ENCODE measurements at places on chromosomes 2 and 18. TPM values are rescaled to one million over a fixed set of nuclear protein-coding genes. Genes with fewer than 3 reads are reported as not detected.

The STPG4 gene
- total RNA-seq = not detected

The C2orf68 gene
- 16.1 TPM for total RNA-seq

The DOK6 gene
- 1.4 TPM for total RNA-seq

The SERPINB8 gene
- 13.5 TPM for total RNA-seq

DNA sequence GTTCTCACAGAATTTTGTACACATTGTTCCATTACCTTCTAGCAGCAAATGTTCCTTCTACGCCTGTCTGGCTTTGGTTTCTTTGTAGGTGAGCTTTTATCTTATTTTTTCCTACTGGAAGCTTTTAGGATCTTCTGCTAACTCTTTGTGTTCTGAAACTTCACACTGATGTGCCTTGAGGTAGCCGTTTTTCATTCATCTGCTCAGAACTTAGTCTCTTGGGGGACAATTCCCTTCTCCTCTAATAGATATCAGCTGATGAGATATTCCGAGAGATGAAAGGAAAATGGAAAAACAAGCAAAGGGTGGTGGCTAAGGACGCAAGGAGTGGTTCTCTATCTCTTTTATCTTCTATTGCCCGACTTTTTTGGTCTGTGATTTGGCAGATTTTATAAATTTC is 27.8 kb upstream of the LPIN1 start:
- no peaks in the 10 kb centered on the region for H3K27me3 ChIP-seq
- no peak overlapping the region for H3K27ac ChIP-seq
- no peak overlapping the region for H3K4me3 ChIP-seq
- no peaks in the 10 kb centered on the region for H3K4me1 ChIP-seq

DNA sequence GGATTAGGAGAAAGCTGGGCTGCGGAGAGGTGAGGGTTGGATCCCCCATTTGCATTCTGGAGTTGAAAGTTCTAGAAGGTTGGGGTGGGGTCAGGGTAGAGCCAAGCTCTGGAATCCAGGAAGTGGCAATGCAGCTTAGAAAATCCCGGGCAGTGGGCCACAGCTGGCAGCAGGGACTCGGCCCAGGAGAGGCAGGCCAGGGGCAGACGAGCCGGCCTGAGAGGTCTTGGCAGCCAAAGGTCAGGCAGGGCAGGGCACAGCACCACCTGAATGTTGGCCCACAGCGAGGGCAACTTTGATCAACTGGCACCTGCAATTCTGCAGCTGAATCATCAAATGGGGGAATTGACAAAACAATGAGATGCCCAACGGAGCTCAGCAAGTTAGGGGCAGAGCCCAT is 139.2 kb downstream of the INHBB start:
- H3K4me1 ChIP-seq = no peaks in the 10 kb centered on the region
- no peak for DNase-seq
- H3K4me3 ChIP-seq = no peak overlapping the region
- H3K27me3 ChIP-seq = no peaks in the 10 kb centered on the region
- H3K36me3 ChIP-seq = no peaks in the 10 kb centered on the region

DNA sequence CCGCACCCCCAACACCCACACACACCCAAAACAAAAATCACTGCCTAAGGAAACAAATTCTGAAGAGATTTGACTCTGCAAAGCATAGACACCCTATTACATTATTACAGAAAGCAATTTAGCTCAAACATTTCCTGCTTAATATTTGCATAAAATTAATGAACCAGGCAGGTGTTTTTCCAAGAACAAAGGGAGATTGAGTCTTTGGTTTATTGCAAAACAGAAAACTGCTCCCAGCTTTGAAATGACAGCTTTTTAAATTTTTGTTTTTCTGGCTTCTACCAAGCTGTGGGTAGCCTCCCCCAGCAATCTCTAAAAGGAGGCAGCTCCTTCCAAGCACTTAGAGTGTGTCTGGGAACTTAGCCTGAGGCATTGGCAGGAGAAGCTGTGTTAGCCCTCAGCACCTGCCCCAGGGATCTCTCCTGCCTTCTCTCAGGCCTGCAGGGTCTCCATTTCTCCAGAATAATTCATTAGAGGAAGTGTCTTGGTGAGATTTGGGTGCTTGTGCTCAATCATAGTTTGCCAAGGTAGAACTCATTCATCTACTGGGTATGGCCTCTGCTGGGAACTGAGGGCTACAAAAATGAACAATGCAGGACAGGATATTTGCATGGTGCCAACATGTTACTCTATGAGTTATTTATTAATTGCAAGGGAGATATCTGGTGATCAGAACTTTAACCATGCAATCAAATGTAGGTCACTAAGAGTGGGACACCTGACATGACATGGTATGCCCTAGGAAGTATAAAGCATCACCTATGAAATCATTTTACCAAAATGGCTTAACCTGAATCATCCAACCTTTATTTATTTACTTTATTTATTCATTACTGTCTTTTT is 58.7 kb downstream of the B3GNT2 start:
- no peak overlapping the region for H3K4me3 ChIP-seq
- H3K27me3 ChIP-seq = no peaks in the 10 kb centered on the region
- H3K4me1 ChIP-seq = no peaks in the 10 kb centered on the region
- peak overlapping the region; percentile 43 for H3K27ac ChIP-seq

GRCh38 chr2:137173463-137173862 is 408.1 kb downstream of the THSD7B start:
- H3K4me1 ChIP-seq = no peaks in the 10 kb centered on the region
- no peaks in the 10 kb centered on the region for H3K36me3 ChIP-seq
- no peak for DNase-seq
- no peaks in the 10 kb centered on the region for H3K27me3 ChIP-seq
- no peak overlapping the region for H3K4me3 ChIP-seq
- H3K27ac ChIP-seq = no peak overlapping the region

GRCh38 chr2:224584111-224584784 is 915 bp downstream of the CUL3 start:
- peaks cover 7% of the 10 kb centered on the region for H3K4me1 ChIP-seq
- H3K36me3 ChIP-seq = no peaks in the 10 kb centered on the region
- peak overlapping the region; percentile 81 for H3K4me3 ChIP-seq
- peak overlapping the region; percentile 98 for H3K27ac ChIP-seq
- H3K27me3 ChIP-seq = no peaks in the 10 kb centered on the region

DNA sequence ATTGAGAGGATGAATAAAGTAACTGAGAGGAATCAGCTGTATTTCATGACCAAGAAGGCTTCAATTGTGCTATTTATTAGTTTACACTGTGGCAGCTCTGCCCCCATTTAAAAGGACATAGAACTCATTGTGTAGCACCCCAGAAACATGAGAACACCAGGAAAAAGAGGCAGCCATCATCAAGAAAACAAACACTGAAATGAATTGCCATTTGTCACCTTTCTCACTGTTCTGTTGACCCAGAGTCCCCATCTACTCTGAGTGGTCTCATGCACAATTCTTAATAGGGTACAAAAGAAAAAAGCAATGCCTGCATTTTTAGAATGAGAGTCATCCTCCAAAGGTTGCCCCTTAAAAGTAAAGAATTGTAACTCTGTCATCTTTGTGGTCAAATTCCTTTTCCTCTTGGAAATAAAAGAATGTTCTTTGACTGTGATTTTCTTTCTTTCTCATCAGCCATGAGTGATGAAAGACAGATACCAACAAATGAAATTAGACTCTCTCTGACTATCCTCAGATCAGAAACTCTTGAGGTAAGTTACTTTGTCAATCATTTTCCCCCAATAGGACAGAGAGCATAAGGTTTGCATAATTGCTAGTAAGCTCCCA is 1941.9 kb upstream of the PIK3C3 start:
- H3K27ac ChIP-seq = no peak overlapping the region
- no peaks in the 10 kb centered on the region for H3K36me3 ChIP-seq
- no peaks in the 10 kb centered on the region for H3K4me1 ChIP-seq
- DNase-seq = no peak

DNA sequence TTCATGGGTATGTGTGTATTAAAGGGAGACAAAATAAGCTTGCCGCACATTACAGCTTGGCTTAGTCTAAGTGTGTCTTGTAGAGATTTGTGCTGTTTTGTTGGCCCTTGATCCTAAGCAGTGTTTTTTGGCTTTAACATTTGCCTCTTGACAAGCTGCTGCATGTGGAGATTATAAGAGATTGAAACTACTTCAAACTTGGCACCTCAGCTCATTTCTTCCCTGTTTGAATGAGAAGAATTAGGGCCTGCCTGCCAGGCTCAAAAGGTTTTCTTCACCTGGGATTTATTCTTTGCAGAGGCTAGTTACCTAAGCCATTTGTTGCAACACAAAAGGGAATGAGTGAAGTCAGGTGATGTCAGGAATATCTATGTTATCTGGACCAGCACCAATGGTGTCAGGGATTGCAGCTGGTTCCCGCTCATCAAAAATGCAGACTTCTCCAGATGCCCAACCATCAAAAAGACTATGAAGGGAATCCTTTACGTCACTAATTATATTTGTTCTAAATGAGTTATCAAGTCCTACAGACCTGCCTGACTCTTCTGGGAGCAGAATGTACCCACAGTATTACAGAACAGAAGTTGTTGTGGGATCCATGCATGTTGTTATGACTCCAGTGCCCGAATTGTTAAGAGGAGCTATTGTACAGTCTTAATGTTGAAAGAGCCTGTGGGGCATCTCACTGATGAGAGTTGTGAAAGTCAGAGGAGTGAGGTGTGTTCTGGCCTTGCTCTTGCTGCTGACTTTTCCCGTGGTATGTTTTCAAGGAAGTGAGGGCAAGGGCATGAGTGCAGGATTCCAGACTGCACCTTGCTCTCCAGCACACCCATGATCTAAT is 31.0 kb downstream of the ABCA12 start:
- DNase-seq = no peak
- H3K27ac ChIP-seq = peak overlapping the region; percentile 69
- H3K36me3 ChIP-seq = no peaks in the 10 kb centered on the region
